ENCODE measurements at places on chromosomes 11 and 22.

DNA sequence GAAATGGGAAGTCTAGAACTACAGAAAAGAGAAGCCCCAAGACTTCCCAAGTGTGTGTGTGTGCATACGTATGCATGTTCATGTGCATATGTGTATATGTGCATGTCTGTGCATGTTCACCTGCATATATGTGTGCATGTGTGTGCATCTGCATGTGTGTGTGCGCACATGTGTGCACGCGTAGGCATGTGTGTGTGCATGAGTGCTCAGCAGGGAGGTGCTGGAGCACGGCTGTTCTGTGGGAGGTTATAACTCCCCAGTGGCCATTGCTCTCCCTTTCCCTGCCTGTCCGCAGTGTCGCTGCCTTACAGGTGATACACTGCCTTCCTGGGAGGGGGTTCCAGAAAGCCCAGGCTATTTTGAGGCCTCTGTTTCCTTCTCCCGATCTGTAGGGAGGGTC is 29.8 kb downstream of the B3GAT1 start:
- DNase-seq = no peak

GRCh38 chr22:20645954-20646353 is 128.0 kb upstream of the SERPIND1 start:
- no peak for DNase-seq

DNA sequence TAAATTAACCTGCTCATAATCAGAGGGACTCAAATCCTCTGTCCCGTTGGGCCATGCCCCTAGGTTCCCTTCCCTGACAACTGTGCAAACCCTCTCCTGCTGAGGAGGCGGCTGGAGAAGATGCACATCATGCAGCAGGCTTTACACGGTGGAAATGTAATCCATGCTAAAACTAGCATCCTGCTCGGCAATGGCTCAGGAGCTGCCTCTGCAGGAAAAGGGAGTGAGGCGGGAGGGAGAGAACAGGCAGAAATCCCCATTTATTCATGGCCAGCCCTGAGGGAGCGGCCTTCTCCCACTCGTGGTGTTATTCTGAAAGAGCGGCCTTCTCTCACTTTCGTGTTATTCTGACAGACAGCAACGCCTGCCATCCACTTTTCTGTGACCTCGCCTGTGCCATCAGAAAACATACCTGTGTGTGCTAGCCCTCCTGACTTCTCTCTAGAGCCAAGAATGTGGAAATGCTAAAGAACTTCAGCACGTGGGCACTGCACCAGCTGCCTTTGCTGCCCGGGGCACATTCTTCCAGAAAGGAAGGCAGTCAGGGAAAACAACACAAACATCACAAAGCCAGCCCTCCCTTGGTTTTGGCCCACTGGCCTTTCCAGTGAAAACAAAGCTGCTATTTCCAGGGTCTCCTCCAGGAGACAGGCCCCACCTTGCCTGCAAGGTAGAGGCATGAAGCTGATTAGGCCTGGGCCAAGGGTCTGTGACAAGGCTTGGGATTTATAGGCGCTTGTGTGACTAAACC is 62.9 kb upstream of the BID start:
- DNase-seq = no peak

DNA sequence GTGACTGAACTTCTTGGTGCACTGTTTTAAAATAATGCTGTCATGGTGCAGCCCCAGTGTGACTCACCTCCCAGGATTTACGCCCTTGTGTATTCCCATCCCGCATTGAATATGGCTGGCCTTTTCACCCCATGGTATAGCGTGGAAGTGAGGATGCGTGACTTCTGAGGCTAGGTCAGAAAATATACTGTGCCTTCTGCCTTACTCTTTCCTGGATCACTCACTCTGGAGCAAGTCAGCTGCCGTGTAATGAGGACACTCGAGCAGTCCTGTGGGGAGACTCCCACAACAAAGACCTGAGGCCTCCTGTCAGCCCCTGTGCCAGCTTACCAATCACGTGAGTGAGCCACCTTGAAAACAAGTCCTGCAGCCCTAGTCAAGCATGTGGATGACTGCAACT is 471.9 kb upstream of the KIRREL3 start:
- DNase-seq = no peak

- no peak for DNase-seq
Measured at GRCh38 chr22:19760058-19760950, at the start of gene TBX1. TSS of gene TBX1 (plus strand) at chr22:19760778. CDS start at chr22:19760844, 66 bp downstream.

DNA sequence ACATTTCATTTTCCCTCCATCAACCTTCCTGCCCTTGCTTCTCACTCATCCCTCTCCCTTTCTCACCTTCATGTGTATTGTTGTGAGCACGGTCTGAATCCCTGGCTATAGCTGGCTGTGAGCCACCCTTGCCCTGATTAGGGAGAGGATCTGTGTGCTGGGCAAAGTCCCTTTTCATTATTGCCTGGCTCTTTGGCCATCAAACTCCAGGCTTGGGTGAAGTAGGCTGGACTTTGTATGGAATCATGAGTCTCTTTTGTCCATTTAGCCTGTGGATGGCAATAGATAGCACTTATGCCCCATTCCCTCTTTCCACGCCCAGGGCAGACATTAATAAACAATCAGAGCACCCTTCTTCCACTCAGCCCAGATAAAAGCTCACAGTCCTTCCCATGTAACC is 6.7 kb downstream of the MYO18B start:
- no peak for DNase-seq

DNA sequence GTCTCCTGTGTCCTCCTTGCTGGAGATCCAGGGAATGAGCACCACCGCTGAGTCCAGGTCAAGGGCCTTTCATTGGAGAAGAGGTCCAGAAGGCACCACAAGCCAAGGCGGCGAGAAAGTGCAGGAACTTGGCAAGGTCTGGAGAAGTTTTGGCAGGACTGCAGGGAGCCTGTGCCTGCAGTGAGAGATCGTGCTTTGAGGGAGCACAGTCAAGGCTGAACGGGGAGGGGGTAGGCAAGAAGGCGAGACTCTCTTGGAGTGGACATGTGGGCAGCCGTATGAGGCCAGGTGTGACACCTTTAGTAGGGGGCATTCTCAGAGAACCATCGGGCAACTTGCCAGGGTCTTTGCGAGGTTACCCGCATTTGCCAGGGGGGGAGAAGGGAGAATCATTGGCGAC is 30.5 kb downstream of the LRRC10B start:
- no peak for DNase-seq

- no peak for DNase-seq
Measured at GRCh38 chr22:37912171-37912570, 6.1 kb downstream of the MICALL1 start.

DNA sequence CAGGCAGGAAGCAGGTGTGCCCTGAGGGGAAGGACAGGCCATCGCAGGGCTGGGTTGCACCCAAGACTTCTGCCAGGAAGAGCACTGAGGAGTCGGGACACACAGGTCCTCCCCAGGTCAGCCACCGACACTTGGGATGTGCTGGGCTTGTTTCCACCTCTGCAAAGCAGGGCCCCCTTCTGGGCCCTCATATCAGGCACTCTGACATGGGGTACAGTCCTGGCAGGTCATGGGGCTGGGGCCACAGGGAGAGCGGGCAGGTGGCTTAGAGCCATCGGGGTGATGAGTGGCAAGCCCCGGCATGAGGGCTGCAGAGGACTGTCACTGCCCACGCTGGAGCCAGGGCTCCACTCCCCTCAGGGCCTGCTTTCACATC is 7.9 kb upstream of the ADORA2A start:
- DNase-seq = no peak

GRCh38 chr11:105152560-105152959 is 13.0 kb upstream of the CARD18 start:
- DNase-seq = no peak

DNA sequence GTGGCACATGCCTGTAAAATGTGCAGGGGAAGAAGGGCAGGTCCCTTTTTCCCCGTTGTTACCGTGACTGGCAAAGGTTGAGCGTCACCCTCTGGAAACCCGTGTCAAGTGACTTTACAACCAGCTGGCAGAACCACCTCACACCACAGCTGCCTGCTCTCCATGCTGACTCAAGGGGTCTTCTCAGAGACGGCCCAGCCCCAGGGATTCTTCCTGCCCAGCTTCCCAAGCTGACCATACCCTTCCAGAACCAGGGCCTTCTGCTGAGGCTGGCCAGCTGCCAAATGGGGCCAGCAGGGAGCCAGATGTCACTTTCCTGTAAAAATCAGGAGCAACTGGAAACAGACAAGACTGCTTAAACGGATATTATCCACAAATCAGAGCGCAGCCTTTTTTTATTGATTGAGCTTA is 6.3 kb downstream of the PC start:
- DNase-seq = no peak

DNA sequence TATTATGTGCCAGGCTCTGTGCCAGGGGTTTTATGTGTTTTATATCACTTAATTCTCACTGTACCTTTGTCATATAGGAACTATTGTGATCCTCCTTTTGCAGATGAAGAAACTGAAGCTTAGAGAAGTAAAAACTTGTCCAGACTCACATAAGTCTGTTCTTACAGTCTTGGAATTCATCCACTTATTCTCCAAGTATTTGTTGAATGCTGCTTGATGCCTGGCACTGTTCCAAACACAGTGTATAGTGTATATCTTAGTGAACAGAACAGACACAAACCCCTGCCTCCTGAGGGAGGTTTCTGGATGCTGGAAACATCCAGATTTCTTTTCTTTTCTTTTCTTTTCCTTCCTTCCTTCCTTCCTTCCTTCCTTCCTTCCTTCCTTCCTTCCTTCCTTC is 29.0 kb upstream of the FGF3 start:
- no peak for DNase-seq

DNA sequence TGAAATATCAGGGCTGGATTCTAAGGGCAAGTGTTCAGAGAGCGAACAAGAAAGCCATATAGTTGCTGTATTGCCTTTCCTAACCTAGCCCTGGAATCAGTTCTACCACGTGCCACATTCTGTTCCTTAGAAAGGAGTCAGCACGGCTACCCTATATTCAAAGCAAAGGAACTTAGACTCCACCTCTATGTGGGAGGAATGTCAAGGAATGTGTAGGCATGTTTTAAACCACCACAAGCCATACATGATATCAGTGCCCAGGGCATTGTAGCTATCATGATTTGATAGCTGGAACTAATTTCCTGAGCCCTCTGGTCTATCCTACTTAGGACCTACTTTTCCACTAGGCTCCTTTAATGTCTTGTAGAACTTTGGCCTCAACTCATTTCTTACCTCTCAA is 2.5 kb upstream of the EIF4ENIF1 start:
- no peak for DNase-seq

GRCh38 chr22:23913306-23913660 is 19.1 kb downstream of the MIF start:
- DNase-seq = no peak

DNA sequence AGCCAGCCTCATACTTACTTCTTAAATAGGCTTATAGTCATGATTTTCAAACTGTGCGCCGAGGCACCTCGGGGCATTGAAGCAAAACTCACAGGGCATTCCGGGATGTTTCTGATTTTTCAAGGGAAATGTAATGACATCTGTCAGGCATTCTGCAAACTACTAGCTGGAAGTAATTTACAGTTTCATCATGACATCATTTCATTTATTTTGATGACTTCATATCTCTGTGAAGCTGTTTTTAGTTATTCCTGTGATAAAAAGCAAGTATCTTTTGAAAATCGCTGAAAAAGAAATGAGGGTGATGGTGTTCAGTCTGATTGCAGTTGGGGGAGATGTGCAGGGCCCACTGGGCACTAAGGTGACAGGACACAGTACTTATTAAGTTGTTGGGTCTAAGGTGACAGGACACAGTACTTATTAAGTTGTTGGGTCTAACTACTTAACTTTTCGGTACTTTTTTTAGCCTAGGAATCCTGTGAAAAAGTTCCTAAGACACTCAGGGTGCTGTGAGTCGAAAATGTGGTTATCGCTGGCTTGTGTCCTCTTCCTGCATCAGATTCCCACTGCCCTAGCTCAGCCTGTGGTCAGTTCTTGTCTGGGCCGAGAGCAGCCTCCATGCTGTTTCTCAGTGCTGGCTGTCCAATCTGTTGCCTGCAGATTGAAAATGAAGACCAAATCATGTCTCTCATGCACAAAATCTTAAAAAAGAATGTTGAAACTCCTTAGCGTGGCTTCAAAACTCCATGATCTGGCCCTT is 42.6 kb downstream of the APLP2 start:
- no peak for DNase-seq

GRCh38 chr11:75841739-75842138 is 26.7 kb downstream of the UVRAG start:
- no peak for DNase-seq

- DNase-seq = no peak
Measured at GRCh38 chr11:100830274-100830673, 143.2 kb downstream of the ARHGAP42 start.
